ENCODE measurements at places on chromosomes 2 and 18. TPM values are rescaled to one million over a fixed set of nuclear protein-coding genes. Genes with fewer than 3 reads are reported as not detected.

The CCDC85A gene
- total RNA-seq, result 0.05 TPM

The MARCO gene
- total RNA-seq, result 0.26 TPM

The GPR39 gene
- total RNA-seq, result 9.0 TPM

The SPEG gene
- total RNA-seq, result 3.4 TPM

Measured in Panc1 (cell line).